Left kidney (tissue), 8 donors: ENCODE measurements at places on chromosomes 6 and 20. TPM values are rescaled to one million over a fixed set of nuclear protein-coding genes. Genes with fewer than 3 reads are reported as not detected.

- no peak for DNase-seq
Measured at GRCh38 chr6:81625216-81625615, 127.3 kb downstream of the TENT5A start.

- DNase-seq: no peak
Measured at GRCh38 chr6:39057251-39058155, 8.9 kb downstream of the GLP1R start.

DNA sequence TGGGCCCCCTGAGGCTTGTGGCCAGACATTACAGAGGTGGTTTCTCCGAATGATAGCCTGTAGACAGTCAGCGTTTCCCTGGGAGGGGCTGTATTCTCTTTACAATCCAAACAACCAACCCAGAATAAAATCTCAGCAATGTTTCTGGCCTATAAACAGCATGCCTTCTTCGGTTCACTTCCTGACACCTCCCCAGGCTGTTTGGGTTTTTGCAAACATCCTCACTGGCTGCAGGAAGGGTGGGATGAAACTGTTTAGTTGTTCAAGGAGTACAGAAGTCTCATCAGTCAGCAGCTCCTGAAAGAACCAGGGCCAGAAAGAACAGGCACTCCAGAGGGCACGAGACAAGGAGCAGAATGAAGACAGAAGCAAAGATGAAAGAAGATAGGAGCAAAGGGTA lies 350.0 kb downstream of the QKI start:
- no peak for DNase-seq

PLEKHG1 gene
- 40.4 TPM for polyA plus RNA-seq

GRCh38 chr20:36836591-36837269 lies 39.2 kb upstream of the TLDC2 start:
- no peak for DNase-seq

MOG gene
- not detected for polyA plus RNA-seq

DNA sequence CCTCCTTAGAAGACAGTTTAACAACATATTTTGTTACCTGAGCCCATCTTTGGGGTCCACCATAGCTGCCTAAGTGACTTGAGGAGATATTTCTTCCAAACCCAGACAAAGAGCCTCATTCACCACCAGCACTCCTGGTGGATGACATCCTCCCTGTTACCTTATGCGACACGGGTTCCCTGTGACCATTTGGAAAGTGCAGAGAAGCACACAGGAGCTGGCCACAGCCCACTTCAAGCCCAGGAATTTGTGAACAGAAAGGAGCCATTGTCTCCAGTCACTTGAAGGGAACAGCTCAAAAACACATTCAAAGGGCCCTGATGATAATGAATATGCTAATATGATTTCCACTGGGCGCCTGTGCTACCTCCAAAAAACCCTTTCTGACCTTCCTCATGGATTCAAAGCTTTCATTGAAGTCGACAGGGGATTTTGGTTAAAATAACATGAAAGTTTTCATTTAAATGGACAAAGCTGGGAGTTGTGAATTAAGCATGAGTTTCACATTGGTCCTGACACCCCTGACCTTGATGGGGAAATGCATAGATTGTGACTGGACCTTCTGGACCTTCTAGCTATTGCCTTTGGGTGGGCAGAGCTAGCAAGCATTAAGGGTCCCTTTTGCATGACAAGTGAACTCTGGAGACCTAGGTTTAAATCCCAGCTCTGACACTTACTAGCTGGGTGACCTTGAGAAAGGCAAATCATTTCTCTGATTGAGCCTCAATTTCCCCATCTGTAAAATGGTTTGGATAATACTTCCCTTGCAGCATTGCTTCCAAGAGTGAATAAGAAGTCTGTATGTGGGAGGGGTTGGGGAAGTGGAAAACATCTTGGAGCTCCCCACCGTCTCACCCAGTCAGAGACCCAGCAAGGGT lies 83.3 kb upstream of the SIRPA start:
- no peak for DNase-seq

DNA sequence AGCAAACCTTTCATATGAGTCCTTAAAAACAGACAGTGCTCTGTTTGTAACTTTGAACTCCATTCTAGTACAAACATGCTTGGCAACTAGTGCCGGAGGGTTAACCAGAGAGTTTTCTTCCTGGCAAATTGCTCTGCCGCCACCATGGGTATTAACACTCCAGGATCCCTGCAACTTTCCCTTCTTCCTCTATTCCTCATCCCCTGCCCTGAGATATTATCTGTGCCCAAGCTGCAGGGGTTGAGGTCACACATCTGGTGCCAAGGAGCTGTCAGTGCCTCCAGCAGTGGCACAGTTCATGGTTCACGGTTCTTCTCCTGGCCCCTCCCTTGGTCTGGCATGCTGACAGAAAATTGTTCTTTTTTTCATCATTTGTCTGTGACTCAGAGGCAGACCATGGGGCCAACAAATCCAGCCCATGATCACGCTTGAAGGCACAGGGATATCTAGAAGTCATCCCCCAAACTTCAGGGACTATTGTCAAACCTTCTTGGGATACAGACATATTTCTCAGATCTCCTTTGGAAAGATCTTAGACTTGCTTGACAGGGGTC lies 77.5 kb downstream of the ATXN1 start:
- DNase-seq: no peak

RPP40 gene
- polyA plus RNA-seq: 12.6 TPM

KIF13A gene
- polyA plus RNA-seq: 43.1 TPM

ASXL1 gene
- 80.9 TPM for polyA plus RNA-seq

DNA sequence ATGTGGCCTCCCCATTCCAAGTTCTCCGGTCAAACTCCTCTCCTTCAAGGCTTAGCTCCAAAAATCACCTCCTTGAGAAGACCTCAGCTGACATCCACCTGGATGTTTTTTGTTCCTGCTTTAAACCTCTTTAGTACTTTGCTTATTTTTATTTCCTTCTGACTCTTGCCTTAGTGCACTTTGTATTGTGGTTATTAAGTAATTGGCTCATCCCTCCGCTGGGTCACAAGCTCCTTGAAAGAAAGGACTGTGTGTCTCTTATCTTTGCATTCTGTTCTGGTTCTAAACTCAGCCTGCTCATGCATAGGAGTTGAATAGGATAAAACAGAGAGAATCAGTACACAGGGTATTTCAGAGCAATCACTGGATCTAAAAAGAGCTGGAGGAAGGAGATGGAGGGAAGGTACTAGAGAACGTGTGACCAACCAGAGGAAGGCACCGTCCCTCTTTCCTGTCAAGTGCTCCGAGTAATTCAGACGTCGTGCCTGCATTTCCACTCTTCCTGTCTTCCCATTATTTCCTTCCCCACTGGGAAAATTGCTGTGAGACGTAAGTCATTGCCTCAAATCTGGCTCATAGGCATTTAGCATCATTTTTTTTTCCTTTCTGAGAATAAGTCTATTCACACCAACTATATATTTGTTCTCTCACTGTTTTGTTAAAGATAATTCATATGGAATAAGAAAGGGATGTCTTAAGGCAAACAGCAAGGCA lies 59.7 kb upstream of the GLP1R start:
- DNase-seq: no peak

DNA sequence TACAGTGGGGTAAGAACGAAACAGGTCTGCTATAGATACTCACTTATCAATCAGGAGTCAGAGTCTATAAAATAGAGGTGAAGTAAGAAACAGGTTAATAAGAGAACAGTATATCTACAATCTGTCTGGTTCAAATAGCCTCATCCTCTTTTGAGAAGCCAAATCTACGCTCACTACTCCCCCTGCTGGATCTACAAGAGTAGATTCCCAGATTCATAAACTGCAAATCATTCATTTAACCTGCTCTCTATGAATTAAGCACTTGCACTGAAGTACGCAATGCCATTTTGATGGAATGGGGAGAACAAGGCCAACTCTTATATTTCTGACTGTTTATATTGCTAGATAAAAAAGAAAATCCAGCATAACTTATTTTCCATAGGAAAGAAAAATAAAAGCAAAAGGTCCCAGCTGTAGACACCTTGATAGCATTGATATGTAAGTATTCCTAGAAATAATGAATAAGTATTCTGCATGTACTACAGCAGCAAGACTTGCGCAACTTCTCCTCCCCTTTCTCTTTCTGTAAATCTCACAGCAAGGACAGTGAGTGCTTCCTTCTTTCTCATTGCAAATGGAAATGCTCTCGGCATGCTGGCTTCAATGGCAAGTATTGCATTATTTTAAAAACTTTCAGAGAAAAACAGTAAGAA lies 92.3 kb downstream of the RFX6 start:
- peak; percentile 46 for DNase-seq

PLTP gene
- 118 TPM for polyA plus RNA-seq

- no peak for DNase-seq
Measured at GRCh38 chr6:156851454-156851921, 74.3 kb downstream of the ARID1B start.

C6orf163 gene
- 7.8 TPM for polyA plus RNA-seq

GRCh38 chr6:58073263-58073662 lies 755.8 kb downstream of the PRIM2 start:
- no peak for DNase-seq

SLC22A16 gene
- 0.40 TPM for polyA plus RNA-seq
